ENCODE measurements at places on chromosomes 5 and 9.

DNA sequence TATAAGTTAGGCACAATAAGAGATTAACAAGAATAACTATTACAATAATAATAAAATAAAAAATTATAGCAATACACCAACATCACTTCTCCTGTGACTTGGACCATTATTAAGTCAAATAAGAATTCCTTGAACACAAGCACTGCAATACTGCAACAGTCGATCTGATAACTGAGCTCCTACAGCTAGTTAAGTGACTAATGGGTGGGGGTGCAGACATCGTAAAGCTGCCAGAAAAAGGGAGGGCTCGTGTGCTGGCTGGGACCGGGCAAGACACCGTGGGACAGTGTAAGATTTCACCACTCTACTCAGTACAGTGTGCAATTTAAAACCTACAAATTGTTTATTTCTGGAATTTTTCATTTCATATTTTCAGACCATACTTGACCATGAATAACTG lies 78.8 kb downstream of the SNX24 start:
- DNase-seq, result no peak

DNA sequence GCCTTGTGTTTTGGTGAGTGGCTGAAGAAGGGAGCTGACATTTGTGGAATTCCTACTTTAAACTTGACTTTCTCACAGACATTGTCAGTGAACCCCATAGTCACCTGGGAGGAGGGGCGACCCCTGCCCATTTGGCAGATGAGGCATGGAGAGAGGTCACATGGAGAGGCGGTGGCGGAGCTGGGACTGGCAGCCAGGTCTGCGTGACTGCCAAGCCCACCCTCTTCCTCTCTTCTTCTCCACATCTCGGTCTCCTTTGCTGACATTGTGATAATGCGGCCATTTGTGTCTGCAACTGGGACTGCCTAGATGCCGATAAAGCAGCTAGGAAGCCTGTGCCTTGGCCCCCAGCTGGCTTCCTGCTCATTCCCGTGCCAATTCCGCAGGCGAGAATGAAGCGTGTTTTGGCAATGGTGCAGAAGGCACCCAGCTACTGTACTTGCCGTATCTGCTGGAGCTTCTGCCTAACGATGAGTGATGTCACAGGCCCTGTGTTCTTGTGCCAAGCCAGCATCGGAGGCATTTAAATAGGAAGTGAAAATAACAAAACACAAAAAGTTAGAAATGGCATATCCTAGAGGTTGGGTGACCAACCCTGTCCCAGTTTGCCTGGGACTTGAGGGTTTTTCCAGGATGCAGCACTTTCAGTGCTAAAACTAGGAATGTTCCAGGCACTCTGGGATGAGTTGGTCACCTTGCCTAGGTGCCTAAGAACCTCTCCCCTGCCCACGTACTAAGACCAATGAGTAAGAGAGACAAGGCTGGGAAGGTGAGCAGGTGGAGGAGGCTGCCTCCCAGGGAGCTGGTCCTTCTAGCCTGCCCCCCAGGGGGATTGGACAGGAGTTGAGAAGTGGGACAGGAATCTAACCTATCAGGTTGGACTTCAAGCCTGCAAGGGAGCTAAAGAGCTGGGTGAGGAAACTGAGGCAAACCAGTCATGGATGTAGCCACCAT lies 23.6 kb downstream of the OLFML2A start:
- peak; percentile 79 for DNase-seq

DNA sequence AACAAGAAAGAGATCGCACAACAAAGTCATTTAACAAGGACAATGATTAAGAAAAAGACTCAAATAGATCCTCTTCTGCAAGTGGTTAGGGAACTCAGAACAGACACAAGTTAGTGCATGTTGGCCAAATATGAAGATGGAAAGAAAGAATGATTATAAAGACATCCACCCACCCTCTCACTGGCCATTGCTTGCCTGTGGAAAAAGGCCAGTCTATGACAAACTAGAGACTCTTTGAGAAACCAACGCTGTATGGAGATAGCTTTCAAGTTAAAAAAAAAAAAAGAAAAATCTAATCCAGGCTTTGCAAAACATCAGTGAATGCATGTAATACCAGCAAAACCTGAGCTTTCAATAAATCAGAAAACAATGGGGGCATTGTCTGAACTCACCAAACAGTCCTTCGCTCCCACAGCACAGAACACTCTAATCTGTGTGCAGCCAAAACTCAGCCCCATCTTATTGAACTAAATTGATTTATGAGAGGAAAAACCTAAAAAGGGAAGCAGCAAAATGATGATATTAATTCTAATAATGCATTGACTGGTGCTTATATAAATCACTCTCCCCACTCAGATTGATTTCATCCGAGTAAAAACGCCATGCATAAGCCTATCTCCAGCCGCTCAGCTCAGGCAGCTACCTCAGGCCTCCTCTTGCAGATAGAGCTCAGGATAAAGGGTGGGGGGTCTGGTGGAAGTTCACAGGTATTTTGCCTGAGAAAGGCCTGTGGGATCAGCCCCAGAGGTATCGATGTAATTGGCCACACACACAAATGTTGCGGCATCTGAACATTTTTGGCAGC lies 547.1 kb downstream of the CCDC171 start:
- no peak for DNase-seq

DNA sequence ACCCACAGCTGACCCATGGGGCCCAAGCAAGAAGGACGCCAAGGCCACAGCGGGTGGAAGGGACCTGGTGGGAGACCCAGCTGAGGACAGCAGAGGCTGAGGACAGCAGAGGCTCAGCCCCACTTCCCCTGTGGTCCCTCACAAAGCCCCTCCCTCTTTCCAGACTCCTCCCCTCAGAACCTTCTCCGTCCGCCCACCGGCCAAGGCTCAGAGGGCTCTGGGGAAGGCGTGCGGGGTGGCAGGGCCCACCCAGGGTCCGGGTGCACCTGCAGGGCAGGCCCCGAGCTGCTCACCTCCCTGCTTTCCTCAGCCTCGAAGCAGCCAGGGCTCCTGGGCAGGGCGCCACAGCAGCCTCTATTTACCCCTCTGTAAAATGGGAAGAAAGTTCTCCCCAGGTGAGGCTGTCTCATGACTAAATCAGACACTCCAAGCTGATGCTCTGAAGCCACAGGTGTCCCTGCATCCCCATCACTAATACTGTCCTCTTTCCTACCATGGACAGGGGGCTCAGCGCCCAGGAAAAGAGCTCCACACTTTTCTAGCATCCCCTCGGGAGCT lies 137.9 kb upstream of the PPP1R26 start:
- no peak for DNase-seq

GRCh38 chr5:90231688-90232087 lies 177.9 kb downstream of the CETN3 start:
- no peak for DNase-seq

GRCh38 chr5:178699681-178700253 lies 30.7 kb downstream of the ZNF354A start:
- DNase-seq, result no peak

DNA sequence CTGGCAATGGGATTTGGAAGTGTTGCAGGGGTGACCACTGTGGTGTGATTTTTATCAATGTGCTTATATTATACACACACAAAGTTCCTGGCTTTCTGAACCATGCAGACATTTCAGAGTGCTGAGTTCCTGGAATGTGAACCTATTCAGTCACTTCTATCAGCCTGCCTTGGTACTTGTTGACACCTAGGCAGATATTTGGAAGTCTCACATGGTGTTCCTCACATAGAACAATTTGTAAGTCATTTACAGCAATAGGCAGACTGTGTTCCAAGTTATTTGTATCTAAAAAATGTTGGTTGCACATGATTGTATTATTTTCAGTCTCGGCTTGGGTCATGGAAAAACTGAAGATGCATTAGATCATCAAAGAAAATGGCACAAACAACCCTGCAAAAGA lies 182.2 kb downstream of the SREK1 start:
- no peak for DNase-seq

- peak; percentile 51 for DNase-seq
Measured at GRCh38 chr5:102792705-102793104, 37.6 kb downstream of the PAM start.

GRCh38 chr5:36870399-36871040 lies 6.0 kb upstream of the NIPBL start:
- DNase-seq, result peak; percentile 72

DNA sequence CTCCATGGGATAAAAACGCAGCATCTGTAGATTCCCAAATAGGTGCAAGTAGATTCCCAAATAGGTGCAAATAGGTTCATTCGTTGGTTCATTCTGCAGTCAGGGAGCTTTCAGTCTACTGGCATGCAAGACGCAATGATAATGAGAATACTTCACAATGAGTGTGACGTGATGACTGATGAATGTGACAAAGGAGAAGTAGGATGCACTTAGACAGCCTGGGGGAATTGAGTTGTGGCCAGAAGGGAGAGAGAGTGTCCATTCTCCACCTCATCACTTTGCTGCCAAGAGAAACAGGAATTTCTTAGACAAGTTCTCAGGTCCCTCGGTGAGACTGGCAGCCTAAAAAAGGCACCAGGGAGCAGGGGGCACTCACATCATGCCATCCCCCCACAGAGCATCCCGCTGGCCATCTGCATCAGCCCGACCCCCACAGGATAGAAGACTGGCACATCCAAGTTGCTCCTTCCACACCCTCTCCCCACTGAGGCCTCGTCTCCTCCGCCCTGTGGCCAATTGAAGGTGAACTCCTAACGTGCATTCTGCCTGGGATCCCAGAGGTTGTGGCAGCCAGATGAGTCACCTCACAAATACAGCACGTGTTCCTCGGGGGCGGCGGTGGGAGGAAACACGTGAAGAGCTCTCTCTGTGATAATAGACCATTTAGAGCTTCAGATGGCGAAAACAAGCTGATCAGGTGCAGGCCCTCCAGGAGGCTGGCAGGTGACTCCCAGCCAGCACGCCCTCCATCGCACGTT lies 19.9 kb upstream of the KCNIP1 start:
- DNase-seq, result peak; percentile 73
